ENCODE measurements at places on chromosomes 7 and 10.

DNA sequence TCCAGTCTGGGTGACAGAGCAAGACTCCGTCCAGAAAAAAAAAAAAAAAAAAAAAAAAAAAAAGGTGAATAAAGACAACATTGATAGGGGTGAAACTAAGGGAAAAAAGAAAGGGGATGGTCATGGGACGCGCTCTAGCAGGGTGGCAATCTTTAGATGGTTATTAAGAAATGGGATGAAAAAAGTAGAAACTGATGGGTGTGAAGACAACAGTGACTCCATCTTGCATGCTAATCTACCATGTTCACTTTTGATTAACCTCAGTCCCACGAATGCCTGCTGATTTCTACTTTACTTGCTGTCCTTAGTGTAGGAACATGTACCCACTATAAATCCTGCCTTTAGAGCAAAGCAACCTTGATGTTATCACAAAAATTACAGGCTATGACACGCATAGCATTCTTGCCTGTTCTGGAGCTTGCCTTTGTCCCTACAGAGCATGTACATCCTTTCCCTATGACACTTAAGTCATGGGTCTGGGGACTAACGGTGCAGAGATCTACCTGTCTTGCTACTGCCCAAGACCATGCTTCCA lies 38.5 kb downstream of the P4HA1 start:
- no peak for DNase-seq

GRCh38 chr10:117936141-117936540 lies 110.6 kb downstream of the RAB11FIP2 start:
- DNase-seq, result no peak

DNA sequence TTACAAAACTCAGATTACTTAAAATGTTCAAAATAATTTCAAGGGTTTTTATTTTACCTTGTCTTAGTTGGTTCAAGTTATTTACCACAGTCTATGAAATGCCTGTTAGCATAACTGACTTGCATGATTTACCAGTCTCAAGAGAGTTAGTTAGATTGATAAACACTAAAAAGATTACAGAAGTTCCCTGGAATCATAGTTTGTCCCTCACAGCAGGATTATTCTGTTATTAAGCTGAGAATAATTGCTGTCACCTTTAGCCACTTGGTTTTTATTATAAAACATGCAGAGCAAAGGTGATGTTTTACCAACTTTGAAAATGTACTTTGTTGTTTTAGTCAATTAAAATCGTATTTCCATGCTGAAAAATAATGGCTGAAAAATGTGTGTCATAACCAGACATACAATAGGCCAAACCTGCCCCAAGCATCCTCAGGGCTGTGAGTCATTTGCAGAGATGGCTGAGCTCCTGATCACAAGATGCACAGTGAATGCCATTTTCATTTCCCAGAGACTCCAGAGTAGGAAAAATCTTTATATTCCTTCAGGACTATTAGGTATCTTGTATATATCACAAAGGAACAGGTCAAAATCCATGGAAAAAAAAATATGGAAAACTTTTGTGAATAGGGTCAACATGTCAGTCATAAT lies 87.8 kb upstream of the DKK1 start:
- no peak for DNase-seq

- no peak for DNase-seq
Measured at GRCh38 chr7:48351900-48352299, 180.6 kb downstream of the ABCA13 start.

GRCh38 chr7:71206184-71206583 lies 74.2 kb downstream of the GALNT17 start:
- DNase-seq, result no peak

GRCh38 chr10:88906921-88907320 lies 26.9 kb downstream of the STAMBPL1 start:
- DNase-seq, result no peak

DNA sequence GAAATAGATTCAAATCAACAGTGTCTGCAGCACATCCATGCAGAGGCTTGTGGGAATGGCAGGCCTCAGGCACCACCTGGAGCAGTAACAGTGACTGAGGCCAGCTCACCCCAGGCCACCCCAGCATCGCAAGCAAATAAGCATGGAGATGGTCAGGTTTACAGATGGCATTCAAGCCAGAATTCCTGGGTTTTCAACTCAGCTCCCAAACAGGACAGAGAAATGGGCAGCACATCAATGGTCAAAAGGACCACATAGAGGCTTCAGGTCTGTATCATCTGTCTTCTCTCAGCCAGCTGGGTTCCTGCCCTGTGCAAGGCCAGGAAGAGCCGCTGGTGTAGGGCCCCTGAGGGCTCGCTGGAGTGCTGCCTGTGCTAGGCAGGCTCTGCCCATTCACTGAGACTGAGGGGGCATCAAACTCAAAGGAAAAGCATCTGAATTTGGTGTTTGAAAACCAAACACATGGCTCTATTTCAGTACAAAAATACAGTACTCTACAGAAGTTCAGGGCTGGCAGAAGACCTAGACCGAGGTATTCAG lies 112.5 kb downstream of the KMT2E start:
- DNase-seq, result no peak

- no peak for DNase-seq
Measured at GRCh38 chr7:69358163-69358821, 240.0 kb upstream of the AUTS2 start.

- no peak for DNase-seq
Measured at GRCh38 chr10:110260746-110261477, 43.8 kb downstream of the SMNDC1 start.

DNA sequence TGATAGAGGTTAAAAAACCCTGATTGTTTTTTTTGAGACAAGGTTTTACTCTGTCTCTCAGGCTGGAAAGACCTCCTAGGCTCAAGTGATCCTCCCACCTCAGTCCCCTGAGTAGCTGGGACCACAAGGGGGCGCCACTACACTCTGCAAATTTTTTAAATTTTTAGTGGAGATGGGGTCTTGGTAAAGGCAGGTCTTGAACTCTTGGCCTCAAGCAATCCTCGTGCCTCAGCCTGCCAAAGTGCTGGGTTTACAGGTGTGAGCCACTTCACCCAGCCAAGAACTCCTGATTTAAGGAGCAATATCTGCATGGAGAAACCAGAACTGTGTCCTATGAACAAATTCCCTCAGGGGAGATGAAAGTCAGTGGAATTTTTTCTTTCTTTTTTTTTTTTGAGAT lies 7.3 kb upstream of the KLHDC10 start:
- no peak for DNase-seq

DNA sequence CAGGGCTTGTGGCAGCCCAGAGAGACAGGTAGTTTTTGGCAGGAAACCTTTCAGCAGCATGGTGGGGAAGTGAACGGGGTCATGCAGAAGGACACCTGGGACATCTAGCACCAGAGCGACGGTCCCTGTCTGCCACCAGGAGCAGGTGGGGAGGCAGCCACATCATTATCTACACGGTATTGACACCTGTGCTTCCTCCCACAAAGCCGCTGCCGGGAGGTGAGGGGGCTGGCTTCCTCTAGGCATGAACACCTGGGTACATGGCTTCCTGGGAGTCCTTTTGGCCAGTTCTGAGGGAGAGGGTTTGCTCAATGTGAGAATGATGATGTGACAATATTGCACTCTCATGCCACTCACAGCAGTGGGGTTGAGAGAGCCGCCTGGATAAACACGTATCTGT lies 275.2 kb downstream of the ACTR3B start:
- no peak for DNase-seq

All from frontal cortex (tissue), 4 donors.